ENCODE measurements at places on chromosomes 3 and 15.
A peak's percentile ranks its signal among the peaks of the same experiment; 100 is the strongest.

DNA sequence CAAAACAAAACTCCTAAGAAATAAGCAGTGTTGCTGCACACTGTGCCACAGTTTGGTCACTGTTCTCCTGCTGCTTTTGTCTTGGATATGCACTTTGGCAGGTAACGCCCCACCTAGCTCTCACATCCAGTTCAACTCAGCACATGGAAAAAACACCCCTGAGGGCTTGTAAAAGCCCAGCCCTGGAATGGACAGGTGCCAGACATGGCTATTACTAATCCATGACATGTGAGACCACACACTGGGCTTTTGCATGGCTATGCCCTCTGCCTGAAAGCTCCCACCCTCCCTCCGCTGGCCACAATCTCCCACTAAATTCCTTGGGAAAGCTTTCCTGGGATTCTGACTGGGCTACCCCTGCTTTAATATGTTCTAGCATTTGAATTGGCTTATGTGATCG, 24.7 kb upstream of the ZBED2 start:
- DNase-seq = peak; percentile 33

- DNase-seq = no peak
Measured at GRCh38 chr3:72872183-72872582, 15.7 kb upstream of the GXYLT2 start.

GRCh38 chr3:6821411-6821810, 39.5 kb upstream of the GRM7 start:
- no peak for DNase-seq

GRCh38 chr15:49045751-49046219, 461 bp downstream of the SECISBP2L start:
- DNase-seq = no peak

GRCh38 chr3:42117175-42118008, 26.2 kb downstream of the TRAK1 start:
- no peak for DNase-seq
